ENCODE measurements at places on chromosomes 6 and 20.

DNA sequence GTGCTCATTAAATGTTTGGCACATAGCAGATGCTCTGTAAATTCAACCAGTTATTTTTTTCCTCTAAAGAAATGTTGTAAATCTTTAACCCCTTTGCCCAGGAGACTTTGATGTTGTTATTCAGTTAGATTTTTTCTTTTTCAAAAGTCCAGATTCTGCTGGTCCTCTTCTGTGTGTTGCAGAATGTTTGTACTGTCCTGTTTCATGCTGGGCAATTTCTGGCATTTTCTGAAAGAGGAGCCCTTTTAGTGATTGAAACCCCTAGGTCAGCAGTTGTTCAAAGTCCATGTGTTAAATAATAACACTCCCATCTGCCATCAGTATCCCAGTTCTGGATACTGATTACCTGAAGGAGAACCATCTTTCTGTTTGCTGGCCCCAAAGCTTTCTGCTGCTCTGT, 1.3 kb upstream of the SLC17A1 start:
- DNase-seq = no peak
- no peak overlapping the region for H3K27ac ChIP-seq

DNA sequence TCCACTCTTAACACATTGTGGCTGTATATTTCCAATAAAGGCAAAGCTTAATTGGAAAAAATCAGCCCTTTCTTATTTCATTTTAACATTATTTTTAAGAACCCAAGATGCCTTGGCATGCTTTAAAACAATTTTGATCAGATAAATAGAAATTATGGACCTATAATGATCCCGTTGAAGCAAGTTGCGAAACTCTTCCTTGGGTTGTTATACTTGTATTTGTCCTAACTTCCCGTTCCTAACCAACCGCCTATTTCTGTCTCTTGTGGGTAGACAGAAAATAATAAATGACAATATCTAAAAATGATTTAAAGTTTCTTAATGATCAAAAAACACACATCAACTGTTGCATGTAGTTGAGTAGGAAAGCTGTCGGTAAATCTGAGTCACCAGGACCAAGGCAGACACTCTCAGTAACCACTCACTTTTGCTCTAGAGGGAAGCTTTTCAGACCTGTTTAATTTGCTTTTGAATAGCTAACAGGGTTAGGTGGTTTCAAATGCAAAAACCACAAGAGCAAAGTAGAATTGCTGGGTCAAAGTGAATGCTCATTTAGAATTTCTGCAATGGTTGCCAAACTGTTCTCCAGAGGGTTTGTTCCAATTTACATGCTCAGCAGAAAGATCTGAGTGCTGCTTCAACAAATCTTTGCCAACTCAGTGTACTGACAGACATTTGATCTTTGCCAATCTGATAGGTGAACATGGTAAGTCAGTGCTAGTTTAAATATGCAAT, 34.2 kb upstream of the KCNK5 start:
- no peaks in the 10 kb centered on the region for H3K27me3 ChIP-seq
- no peak overlapping the region for H3K27ac ChIP-seq
- no peaks in the 10 kb centered on the region for H3K36me3 ChIP-seq
- no peak for DNase-seq

DNA sequence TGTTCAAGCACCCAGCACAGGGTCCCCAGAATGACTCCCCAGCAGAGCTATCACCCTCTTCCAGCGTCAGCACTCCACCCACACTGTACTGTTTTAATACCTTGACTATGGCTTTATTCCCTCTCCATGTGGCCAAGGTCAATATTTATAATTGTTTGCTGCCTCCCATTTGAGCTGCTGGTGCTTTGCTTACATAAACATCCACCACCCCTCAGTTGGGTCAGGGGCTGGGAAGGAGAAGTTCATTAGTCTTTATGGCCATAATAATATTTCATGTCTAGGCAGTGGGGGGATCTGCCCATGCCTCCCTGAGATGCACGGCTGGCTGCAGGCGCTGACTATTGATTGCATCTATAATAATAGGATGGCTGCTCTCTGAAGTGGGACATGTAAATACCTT, 41.8 kb upstream of the SAYSD1 start:
- DNase-seq = no peak
- no peaks in the 10 kb centered on the region for H3K4me1 ChIP-seq

GRCh38 chr6:45702849-45703739, 312.6 kb downstream of the CLIC5 start:
- no peaks in the 10 kb centered on the region for H3K36me3 ChIP-seq
- H3K27me3 ChIP-seq = no peaks in the 10 kb centered on the region
- no peaks in the 10 kb centered on the region for H3K4me1 ChIP-seq
- H3K27ac ChIP-seq = no peak overlapping the region
- H3K4me3 ChIP-seq = no peak overlapping the region

DNA sequence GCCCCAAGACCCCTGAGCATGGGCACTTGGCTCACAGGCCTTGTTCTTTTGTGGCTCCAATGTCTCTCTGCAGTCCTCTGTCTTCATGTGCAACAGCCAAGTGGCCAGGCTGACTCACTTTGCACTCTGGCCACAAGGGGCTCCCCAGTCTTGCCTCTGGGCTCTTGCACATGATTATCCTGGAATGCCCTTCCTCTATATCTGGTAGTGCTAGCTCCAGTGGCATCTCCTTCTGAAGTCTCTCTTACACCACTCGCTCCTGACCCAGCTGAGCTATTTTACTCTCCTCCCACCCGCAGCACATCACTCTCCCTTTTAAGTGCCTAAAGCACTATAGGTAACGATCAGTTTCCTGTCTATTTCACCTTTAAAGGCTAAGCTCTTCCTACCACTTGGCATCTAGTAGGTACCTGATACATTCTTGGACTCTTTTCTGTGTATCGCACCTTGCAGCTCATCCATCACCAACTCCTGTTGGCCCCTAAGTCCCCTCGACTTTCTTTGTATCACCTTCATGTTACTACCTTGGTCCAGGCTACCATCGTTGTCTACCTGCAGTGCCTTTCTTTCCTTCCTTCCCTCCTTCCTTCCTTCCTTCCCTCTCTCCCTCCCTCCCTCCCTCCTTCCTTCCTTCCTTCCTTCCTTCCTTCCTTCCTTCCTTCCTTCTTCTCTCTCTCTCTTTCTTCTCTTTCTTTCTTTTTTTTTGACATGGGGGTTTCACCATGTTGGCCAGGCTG, 211.9 kb upstream of the RNF24 start:
- H3K4me1 ChIP-seq = no peaks in the 10 kb centered on the region
- H3K36me3 ChIP-seq = no peaks in the 10 kb centered on the region

All from lower lobe of right lung (tissue), 2 donors.